ENCODE measurements at places on chromosomes 7 and 10.

DNA sequence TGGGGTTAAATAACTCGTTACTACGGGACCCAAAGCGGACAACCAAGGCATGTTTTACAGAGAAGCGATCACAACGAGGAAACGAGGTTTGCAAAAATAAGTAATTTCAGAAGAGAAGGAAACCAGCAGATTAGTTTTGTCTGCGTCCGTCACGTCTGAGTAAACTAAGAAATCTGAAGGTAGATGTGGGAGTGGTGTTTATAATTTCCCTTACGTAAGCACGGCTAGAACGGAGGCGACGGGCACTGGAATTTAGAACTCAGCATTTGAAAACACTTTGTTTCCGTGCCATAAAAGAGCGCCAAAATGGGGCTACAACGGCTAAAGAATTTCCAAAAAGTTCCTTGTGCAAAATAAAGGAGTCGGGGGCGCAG, 718 bp upstream of the UMAD1 start:
- DNase-seq, result no peak

DNA sequence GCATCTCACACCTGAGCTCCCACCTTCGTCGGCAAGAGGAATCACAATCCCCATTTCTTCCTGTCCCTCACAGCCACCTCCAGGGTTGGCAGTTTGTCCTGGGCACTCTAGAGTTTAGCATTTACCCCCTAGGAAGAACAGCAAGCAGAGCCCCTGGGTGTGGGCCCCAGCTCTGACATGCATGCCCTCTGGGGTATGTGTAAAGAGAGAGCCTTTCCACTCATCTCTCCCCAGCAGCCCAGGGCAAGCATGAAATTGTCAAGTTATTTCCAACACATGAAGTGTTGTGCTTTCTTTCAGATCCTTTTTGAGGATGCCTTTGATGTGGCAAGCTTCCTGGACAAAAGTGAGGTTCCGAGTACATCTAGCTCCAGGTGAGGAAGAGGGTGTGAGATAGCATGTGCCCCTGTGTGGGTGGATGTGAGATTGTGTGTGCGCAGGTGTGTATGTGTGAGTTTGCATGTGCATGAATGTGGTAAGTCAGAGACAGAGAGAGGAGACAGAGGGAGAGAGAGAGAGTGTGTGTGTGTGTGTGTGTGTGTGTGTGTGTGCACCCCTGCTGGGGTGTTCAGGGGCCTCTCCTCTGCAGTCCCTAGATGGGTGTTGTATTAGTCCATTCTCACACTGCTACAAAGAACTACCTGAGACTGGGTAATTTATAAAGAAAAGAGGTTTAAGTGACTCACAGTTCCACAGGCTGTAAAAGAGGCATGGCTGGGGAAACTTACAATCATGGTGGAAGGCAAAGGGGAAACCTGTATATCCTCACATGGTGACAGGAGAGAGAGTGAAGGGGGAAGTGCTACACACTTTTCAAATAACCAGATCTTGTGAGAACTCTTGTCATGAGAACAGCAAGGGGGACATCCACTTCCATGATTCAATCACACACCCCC, 18.1 kb downstream of the STRA8 start:
- no peak for DNase-seq

- no peak for DNase-seq
Observed at GRCh38 chr10:48455392-48456151, 149.1 kb downstream of the MAPK8 start.

DNA sequence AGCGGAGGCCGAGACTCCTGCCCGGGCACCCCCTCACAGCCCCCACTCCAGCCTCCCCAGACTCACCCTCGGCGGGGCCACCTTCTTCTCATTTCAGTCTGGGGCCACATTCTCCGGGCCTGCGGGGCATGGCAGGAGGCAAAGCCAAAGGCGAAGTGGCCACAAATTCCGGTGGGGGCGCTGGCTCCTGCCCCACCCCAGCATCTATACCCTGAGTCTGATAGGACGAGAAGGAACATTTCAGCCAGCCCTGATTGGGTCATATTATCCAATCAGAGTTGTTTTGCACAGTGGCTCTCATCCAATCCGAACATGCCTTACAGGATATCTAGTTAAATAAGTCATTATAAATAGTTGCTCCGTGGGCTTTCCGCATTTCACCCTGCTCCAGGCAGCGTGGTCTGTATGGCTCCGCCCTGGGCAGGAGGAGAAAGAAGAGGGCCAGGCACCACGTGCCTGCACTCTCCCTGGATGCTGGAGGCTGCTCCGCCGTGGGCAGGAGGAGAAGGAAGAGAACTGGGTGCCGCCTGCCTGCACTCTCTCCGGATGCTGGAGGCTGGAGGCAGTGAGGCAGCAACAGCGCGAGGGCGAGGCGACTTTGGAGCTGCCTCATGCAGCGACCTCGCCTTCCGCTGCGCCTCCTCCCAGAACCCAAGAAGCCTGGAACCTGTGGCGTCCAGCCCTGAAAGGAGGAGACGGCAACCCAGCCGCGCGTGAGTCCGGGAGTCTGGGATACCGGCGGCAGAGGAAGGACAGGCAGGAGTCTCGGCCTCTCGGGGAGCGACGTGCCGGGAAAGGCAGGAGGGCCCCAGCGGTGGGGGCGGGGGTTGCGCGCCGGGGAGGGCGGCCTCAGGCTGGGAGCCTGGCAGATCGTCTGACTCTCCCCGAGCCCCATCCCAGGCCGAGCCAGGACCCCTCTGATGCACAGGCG, 162.9 kb downstream of the ZNF33B start:
- no peak for DNase-seq

GRCh38 chr7:47771336-47771989, 176.8 kb downstream of the PKD1L1 start:
- peak; percentile 8 for DNase-seq

DNA sequence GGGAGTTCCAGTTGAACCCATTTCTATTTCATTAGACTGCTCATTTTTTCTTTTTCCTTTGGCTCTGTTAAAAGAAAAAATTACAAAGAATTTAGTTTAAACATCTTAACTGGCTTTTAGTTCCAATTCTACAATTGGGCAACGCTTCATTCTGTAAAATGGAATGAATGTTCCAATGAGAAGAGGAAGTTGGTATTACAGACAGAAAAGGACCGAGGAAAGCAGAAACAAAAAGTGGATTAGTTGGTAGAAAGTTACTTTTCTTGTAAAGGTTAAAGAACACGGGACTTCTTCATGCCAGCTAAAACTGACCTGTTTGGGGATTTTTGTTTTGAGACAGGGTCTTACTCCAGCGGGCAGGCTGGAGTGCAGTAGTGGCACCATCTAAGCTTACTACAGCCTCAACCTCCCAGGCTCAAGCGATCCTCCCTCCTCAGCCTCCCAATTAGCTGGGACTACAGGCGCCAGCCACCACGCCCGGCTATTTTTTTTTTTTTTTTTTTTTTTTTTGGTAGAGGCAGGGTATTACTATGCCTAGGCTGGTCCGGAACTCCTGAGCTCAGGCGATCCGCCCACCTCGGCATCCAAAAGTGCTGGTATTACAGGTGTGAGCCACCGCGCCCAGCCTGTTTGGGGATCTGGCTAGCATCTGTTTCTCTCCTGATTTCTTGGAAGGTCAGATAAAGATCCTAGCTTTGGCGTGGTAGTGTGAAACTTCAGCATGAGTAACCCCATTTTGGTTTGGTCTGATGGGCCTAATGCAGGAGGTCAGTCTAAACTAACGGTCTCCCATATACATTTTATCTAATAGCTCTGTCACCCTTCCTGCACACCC, 1.3 kb upstream of the VDAC2 start:
- DNase-seq, result no peak

- DNase-seq, result no peak
Observed at GRCh38 chr7:106812027-106812643, 52.9 kb upstream of the PIK3CG start.

GRCh38 chr7:39746103-39746819, 122.9 kb downstream of the RALA start:
- DNase-seq, result peak; percentile 25

GRCh38 chr7:17030559-17030958, 148.8 kb upstream of the AGR3 start:
- DNase-seq, result no peak

- no peak for DNase-seq
Observed at GRCh38 chr7:155298288-155298833, 683 bp downstream of the INSIG1 start.

DNA sequence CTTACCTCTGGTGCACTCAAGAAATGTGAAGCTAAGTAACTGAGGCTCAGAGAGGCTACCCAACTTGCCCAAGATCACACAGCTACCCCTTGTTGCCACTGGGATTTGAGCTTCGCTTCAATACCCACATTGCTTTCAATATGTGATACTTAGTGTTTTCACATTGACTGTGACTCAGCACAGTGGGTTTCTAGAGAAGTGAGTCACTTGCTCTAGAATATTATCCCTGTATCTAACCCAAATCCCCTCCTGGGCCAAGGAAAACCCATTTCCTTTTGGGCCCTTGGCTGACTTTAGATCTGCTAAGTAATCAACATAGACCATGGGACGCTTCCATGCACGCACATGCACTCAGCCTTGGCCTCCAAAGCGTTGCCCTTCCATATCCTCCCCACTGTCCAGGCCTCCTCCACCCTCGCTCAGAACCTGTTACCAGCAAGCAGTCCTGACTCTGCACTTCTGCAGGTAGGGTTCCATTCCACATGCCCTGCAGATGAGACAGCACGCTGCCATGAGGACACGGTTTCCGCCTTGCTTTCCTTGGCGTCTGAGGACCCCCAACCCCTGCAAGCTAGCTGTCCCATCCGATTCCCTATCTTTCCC, 87.7 kb upstream of the CHST15 start:
- no peak for DNase-seq

- DNase-seq, result no peak
Observed at GRCh38 chr7:2919256-2919655, 75.1 kb upstream of the GNA12 start.
